ENCODE measurements at places on chromosomes 12 and 14.

GRCh38 chr14:63747846-63748245 lies 20.0 kb upstream of the SGPP1 start:
- DNase-seq, result no peak

- no peak for DNase-seq
Observed at GRCh38 chr14:35818346-35819115, 7.6 kb upstream of the BRMS1L start.

- no peak for DNase-seq
Observed at GRCh38 chr12:90253136-90253535, 544.5 kb upstream of the ATP2B1 start.

DNA sequence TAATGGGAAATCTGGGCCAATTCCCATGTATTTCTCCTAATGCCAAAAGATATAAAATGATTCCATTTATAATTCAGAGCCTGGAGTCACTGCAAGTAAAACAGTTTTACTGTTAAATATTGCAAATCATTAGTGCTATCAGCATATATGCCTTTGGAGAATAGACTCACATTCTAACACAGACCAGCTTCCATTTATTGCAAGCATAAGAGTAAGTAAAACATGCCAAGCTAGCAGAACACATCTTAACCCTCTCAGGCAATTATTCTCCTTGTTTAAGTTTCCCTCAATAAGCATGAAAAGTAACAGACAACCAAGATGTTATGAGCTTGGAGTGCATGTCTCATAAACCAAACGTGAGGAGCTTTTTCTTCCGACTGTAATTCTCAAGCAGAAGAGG lies 173.9 kb upstream of the GRIP1 start:
- no peak for DNase-seq

DNA sequence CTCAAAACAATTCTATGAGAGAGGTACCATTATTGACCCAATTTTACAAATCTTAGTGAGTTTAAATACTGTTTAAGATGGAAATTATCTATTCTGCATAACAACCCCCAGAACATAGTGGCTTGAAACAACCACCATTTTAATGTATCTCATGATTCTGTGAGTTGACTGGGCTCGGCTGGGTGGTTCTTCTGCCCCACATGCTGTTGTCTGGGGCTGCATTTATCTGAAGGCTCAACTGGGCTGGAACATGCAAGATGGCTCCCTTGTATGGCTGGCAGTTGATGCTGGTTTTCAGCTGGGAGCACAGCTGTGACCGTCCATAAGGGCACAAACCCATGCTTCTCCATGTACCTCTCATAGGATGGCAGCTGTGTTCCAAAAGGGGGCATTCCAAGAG lies 82.2 kb downstream of the DRAM1 start:
- no peak for DNase-seq

GRCh38 chr12:88496891-88497371 lies 83.3 kb downstream of the KITLG start:
- no peak for DNase-seq

- no peak for DNase-seq
Observed at GRCh38 chr12:26576266-26576665, 256.7 kb downstream of the ITPR2 start.

DNA sequence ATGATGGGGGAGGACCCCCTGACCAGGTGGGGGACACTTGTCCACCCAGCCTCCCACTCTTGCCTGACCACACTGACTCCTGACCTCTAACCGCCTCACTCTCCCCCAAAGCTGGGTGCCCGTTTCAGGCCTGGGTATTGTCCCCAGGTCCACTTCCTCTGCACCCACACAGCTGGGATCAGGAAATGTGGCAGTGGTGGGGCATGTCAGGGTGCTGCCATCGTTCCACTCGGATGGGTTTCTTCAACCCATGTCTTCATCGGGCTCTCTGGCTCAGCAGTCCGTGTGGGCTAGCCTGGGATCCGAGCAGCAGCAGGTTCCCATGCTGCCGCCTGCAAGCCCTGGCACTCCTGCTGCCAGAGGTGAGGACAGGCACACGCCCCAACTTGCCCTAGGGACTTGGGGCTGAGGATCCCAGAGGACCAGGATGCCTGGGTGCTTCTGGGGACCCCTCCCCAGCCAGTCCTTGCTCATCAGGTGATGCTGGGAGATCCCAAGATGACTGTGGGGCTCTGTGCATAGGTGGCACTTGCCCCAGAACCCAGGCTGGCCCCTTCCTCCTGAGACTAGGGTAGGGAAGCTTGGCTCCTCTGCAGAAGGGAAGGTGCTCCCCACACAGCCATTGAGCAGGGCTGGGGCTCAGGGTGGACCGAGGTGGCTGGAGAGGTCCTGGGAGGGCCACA lies 2.9 kb upstream of the CLBA1 start:
- DNase-seq, result no peak

GRCh38 chr14:80202888-80203562 lies 8.3 kb downstream of the DIO2 start:
- DNase-seq, result no peak

DNA sequence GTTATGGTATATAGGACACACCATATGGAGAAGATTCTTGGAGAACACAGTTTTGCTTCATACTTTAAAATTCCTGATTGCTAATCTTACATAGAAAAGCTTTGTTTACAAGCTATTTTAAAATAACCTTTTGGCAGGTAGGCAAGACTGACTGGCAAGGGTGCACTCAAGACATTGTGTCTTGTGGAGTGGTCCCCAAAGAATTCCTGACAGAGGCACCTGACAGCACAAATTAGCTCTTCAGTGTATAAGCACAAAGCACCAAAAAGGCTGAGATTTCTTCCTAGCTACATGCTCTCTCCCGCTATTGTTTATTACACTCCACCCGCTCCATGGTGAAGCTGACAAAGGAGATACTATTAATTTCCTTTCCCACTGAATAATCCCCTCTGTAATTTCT lies 139.4 kb downstream of the MON2 start:
- DNase-seq, result no peak

- no peak for DNase-seq
Observed at GRCh38 chr14:34678306-34678705, 36.1 kb downstream of the CFL2 start.

DNA sequence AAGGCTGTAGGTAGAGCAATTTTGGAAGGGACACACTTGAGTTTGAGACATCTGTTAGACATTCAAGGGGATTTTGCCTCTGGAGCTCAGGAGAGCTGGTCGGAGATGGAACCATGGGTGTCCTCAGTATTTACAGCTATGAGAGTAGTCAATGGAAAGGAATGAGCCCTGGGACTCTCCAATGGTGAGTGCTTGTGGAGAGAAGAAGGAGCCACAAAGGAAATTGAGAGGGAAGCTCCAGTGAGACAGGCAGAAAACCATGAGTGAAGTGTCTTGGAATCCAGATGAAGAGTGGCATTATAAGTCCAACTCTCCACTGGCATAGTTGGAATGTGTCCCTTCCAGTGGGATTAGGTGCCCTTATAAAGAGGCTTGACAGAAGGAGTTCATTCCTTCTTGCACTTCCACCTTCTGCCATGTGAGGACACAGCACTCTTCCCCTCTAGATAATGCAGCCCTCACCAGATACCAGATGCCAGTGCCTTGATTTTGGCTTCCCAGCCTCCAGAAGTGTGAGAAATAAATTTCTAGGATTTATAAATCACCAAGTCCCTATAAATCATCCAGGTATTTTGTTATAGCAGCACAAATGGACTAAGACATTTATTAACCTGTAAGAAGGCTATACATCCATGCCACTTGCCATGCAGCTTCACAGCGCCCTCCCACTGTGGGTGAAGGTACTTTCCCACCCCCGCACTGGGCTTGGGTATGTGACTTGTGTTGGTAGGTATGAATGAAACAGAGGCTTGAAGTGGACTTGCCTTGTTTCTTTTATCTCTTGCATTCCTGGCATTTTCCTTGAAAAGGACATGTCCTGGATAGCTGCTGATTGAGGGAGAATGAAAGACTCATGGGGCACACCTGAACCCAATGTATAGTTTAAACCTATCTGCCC lies 27.3 kb downstream of the LLPH start:
- no peak for DNase-seq

DNA sequence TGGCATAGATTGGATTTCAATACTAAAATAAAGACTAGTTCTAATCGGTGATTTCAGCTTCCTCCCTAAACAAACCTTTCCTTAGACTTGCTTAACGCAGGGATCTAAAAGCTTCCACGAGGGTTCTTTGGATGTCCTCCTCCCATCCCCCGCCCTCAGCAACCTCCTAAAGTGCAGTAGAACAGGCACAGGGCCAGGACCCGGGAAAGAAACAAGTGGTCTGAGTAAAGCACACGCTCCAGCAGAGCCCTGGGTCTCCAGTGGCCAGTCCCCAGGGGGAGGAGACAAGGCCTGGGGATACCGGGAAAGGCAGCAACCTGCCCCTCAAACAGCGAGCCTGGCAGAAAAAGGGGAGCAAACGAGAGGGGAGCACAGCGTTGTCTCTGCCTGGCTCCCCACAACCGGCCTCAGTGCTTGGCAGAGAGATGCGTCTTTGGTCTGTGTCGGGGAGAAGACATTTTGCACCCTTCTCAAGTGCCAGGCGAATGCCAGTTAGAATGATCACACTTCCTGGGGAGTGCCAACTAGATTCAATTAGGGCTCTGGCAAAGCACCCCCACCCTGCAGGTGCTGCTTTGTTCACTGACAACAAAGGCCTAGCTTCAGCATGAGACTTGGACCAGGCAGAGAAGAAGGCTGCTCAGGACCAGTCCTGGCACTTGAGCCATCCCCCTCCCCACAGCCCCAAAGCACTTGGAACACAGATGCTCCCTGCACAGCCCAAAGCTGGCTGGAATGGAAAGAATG lies 17.1 kb upstream of the SLC6A12 start:
- DNase-seq, result no peak

- DNase-seq, result peak; percentile 9
Observed at GRCh38 chr12:95548056-95548538, 3.2 kb downstream of the USP44 start.

DNA sequence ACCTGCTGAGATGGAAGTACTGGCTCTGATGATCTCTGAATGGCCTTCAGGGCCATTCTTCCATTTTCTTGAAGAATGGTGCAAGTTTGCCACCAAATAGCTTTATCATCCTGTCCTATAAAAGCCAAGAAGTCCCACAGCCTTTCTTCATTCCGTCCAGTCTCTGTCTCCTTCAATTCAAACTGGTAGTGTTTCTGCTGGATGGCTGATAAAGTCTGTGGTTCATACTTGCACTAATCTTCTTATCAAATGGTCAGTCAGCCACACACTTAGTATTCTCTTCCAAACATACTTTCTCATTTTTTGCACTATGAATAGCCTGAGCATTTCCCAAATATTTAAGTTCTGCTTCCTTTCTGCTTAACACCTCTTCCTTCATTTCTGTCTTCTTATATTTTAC lies 39.4 kb upstream of the BEGAIN start:
- no peak for DNase-seq

DNA sequence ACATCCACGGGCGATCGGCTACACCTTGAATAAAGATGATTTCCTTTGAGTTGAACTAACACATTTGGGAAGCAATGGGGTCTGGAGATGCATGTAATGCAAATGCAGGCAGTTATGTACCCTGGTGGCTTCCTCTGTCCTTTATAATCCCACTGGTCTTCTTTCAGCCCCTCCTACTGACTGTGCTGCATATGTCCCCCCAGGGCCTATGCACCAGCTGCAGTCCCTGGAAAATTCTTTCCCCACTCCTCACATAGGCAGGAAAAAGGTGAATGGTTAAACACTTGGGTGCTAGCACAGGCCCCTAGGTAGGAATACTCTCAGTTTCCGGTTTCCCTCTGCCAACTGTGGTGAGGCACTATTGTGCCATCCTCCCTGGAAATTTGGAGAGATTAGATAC lies 294.8 kb upstream of the SOX5 start:
- DNase-seq, result no peak

- DNase-seq, result no peak
Observed at GRCh38 chr12:50799908-50800307, 36.0 kb downstream of the ATF1 start.

GRCh38 chr14:53016491-53016890 lies 65.6 kb upstream of the FERMT2 start:
- no peak for DNase-seq

DNA sequence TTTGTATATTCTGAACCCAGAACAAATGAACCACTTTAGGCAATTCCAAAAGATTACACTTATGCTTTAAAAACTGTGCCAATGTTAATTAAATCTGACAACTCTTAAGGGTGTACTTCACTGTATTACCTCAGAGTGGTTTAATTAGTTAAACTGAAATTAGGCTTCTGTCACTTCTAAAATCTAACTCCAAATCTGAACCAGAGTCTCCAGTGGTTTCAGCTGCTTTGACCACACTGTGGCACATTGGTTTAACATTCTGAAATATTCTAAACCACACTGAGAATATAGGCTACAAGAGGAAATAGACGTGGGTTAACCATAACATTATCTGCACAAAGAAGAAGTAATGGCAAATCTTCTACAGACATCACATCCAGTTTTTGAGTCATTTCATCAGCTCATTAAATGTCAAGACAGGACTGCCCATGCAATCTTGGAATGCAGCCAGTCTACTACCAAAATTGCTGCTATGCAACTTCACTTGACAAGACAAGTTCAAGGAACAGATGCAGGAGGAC lies 94.8 kb downstream of the LRP6 start:
- peak; percentile 1 for DNase-seq

- no peak for DNase-seq
Observed at GRCh38 chr14:65906344-65906743, 493.8 kb downstream of the FUT8 start.

DNA sequence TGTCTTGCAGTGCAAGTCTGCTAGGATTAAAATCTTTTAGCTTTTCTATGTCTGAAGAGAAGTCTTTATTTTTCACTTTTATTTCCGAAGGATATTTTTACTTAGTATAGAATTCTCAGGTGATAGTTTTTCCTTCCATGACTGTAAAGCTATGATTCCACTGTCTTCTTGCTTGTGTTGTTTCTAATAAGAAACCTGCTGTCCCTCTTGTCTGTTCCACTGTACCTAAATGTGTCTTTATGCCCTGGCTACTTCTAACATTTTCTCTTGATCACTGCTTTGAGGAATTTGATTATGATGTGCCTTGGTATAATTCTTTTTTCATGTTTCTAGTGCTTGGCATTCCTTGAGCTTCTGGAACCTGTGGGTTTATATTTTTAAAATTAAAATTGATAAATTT lies 228.7 kb downstream of the CACNA1C start:
- no peak for DNase-seq

GRCh38 chr12:104357421-104357952 lies 53.9 kb downstream of the EID3 start:
- DNase-seq, result no peak

GRCh38 chr12:91139286-91139685 lies 28.0 kb upstream of the LUM start:
- DNase-seq, result no peak

- DNase-seq, result no peak
Observed at GRCh38 chr14:61051051-61051450, 70.0 kb downstream of the SLC38A6 start.

GRCh38 chr12:10119066-10119465 lies 10.9 kb downstream of the CLEC7A start:
- no peak for DNase-seq

DNA sequence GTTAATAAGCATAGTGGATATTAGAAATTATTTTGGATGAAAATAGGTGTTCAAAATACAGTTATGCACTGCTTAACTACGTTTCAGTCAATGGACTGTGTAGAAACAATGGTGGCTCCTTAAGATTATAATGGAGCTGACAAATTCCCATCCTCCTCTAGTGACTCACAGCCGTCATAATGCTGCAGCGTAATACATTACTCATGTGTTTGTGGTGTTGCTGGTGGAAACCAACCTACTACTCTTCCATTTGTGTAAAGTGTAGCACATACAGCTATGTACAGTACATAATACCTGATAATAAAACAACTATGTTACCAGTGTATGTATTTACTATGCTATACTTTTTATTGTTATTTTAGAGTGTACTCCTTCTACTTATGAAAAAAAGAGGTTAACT lies 111.2 kb upstream of the TMCC3 start:
- no peak for DNase-seq

- DNase-seq, result no peak
Observed at GRCh38 chr14:103206023-103206481, 82.8 kb downstream of the TNFAIP2 start.

All from activated CD4-positive, alpha-beta T cell treated with anti-CD3 and anti-CD28 coated beads, Interleukin-2, amount 50 U/mL, for 24 hours (primary cell).